ENCODE measurements at places on chromosomes 2 and 18.

DNA sequence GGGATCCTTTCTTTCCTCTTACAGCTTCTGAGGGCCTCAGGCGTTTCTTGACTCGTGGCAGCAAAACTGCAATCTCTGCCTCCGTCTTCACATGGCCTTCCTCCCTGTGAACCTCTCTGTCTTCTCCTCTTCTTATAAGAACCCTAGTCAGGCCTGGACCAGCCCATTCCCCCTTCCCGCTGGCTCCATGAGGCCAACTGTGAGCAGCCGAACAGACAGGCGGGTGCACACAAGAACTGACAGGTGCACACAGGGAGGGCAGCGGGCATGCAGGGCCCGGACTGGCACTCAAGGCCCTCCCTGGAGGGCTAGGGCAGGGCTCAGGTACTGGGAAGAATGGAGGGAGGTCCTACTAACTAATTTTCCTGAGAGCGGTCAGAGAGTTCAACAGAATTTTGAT lies 92.4 kb upstream of the DAPL1 start:
- no peak for DNase-seq

GRCh38 chr2:135546436-135546835 lies 15.2 kb downstream of the R3HDM1 start:
- no peak for DNase-seq

DNA sequence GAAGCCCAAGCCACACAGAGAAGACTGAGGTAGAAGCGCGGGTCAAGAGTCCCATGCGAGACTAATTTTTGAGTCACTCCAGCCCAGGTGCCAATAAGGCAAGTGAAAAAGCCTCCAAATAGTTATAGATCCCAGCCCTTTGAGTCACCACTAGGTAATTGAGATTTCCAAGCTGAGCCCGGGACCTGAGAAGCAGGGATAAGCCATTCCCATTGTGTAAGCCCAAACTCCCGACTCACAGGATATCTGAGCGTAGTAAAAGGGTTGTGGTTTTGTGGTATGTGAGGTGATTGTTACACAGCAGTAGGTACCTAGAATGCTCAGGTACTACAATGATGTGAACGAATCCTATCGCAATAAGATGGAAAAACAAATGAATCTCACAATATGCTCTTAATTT lies 560.7 kb downstream of the DSC3 start:
- DNase-seq, result no peak

GRCh38 chr2:170972296-170973224 lies 43.5 kb downstream of the GORASP2 start:
- no peak for DNase-seq

DNA sequence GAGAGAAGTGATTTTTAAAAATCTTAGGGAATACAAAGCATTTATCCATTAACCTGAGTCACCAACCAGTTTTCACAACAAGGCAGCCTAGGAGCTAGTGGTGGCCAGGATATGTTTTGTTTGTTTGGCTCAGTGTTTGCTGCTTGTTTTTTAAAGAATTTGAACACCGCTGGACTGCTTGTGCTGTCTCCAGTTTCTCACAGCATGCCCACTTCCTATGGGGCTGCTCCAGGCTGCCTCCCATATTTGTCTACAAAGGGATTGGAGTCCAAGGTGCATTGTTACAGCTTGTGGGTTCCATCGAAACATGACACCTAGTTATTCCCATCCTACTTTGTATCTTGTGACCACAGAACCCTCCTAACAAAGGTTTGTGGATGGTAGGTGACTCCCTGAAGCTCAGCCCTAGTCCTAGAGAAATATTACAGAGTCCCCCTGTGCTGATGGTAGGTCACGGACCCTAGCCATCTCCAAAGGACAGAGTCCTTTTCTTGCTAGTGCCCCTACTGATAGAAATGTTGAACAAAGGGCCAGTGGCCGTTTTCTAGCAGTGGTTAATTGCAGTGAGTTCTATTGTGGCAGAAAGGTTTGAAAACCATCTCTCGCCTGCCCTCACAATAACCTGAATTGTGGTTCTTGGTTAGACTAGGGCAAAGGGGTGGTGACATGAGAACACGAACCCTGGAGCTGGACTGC lies 23.2 kb downstream of the GPR39 start:
- no peak for DNase-seq

DNA sequence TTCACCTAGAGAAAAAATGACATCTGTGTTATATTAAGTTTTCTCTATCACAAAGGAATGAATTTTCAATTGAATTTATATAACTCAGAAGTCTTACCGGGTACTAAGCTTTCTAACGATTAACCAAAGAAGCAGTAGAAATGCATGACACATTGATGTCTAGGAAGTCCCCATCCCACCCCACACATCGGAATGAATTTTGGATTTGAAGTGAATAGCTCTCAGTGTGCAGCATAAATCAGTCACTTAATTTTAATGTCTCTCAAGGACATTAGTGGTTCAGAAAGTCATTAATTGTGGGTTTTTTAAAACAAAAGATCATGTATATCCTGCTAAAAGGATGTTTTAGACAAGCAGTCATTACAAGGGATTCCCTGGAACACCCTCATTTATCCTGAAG lies 141.4 kb upstream of the PIEZO2 start:
- no peak for DNase-seq
